Smooth muscle cell of the umbilical artery (primary cell): ENCODE measurements at places on chromosomes 4 and X. TPM values are rescaled to one million over a fixed set of nuclear protein-coding genes. Genes with fewer than 3 reads are reported as not detected.

The GLRB gene
- total RNA-seq, result 15.0 and 17.8 TPM in 2 replicates

The CCNB3 gene
- total RNA-seq, result 0.09 and 0.30 TPM in 2 replicates

The FREM3 gene
- total RNA-seq, result not detected in 2 replicates

The CENPI gene
- total RNA-seq, result 3.0 and 15.8 TPM in 2 replicates

The DRP2 gene
- total RNA-seq, result 2.4 and 2.6 TPM in 2 replicates

The GSPT2 gene
- 4.8 and 8.4 TPM in 2 replicates for total RNA-seq

The EVC gene
- 53.4 and 87.2 TPM in 2 replicates for total RNA-seq

The SYP gene
- total RNA-seq, result 0.30 and 0.32 TPM in 2 replicates

The PNMA6F gene
- not detected in 2 replicates for total RNA-seq

The NCAPG gene
- 2.1 and 20.7 TPM in 2 replicates for total RNA-seq
